A549 treated with GW870086 at 1 μM for 4 hours (cell line): ENCODE measurements at places on chromosomes 6 and 20. TPM values are rescaled to one million over a fixed set of nuclear protein-coding genes. Genes with fewer than 3 reads are reported as not detected.

Gene C6orf58
- total RNA-seq, result 0.24 to 0.25 TPM in 2 of 5 replicates, not detected in the others

Gene FAXC
- total RNA-seq, result 6.1 to 7.4 TPM (median 6.8 TPM) in 5 replicates

Gene UST
- total RNA-seq, result 2.6 to 4.3 TPM (median 4.0 TPM) in 5 replicates

Gene PLCB1
- total RNA-seq, result 0.30 to 0.89 TPM (median 0.58 TPM) in 5 replicates

Gene SLC22A7
- not detected in 5 replicates for total RNA-seq

Gene DEFB124
- not detected in 5 replicates for total RNA-seq

Gene SLC17A3
- total RNA-seq, result 0.86 to 1.4 TPM (median 1.3 TPM) in 5 replicates

Gene SNPH
- 3.6 to 4.7 TPM (median 4.1 TPM) in 5 replicates for total RNA-seq

Gene GRIK2
- total RNA-seq, result 0.13 to 0.47 TPM (median 0.39 TPM) in 5 replicates
